ENCODE measurements at places on chromosomes 5 and 9.
A peak's percentile ranks its signal among the peaks of the same experiment; 100 is the strongest.

- no peak for DNase-seq
These were observed 40.2 kb downstream of the SH3RF2 start for GRCh38 chr5:145976431-145977155.

GRCh38 chr5:148807851-148808250, 18.6 kb upstream of the ADRB2 start:
- DNase-seq = no peak

- DNase-seq = no peak
These were observed 84.0 kb upstream of the SMIM32 start for GRCh38 chr5:136276946-136277345.

- no peak for DNase-seq
These were observed 16.1 kb downstream of the AHRR start for GRCh38 chr5:337563-338130.

GRCh38 chr5:157269761-157270272, 3.9 kb downstream of the CYFIP2 start:
- DNase-seq = no peak

GRCh38 chr9:81579381-81579780, 110.0 kb downstream of the TLE1 start:
- no peak for DNase-seq

GRCh38 chr5:73469878-73470277, 21.3 kb upstream of the FOXD1 start:
- no peak for DNase-seq

GRCh38 chr5:17127743-17128231, 89.6 kb upstream of the BASP1 start:
- no peak for DNase-seq

DNA sequence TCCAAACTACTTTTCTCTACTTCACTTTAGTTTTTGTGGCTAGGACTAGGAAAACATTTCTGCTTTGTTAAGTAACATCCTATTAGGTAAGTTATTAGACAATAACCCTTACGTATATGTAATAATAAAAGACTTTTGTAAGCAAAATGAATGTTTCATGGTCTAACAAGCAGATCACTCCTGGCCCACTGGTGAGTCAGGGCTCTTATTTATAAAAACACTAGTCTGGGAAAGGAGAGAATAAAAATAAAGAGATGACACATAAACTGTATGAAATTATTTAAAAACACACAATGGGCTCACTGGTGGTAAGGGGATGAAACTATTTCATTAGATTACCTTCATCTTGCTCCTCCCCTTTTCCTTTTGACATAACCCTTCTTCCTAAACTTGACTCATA, 2212.2 kb upstream of the ACO1 start:
- no peak for DNase-seq

GRCh38 chr5:151239237-151239861, 13.6 kb upstream of the GM2A start:
- DNase-seq = peak; percentile 58

- DNase-seq = no peak
These were observed 116.9 kb upstream of the TRPC7 start for GRCh38 chr5:136482206-136482605.

DNA sequence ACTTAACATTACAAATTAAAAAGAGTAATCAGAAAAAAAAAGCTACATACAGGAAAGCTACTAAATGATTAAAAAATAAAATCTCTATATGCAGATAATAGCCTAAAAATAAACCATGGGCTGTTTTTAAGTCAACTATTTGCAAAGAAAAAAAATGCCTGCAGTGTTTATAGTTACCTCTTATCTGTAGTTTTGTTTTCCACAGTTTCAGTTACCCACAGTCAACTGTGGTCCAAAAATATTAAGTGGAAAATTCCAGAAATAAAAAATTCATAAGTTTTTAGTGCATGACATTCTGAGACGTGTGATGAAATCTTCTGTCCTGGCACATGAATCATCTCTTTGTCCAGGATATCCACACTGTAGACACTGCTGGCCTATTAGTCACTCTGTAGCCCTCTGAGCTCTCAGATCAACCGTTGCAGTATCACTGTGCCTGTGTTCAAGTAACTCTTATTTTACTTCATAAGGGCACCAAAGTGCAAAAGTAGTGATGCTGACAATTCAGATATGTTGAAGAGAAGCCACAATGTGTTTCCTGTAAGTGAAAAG, 59.2 kb downstream of the PRELID2 start:
- DNase-seq = no peak

DNA sequence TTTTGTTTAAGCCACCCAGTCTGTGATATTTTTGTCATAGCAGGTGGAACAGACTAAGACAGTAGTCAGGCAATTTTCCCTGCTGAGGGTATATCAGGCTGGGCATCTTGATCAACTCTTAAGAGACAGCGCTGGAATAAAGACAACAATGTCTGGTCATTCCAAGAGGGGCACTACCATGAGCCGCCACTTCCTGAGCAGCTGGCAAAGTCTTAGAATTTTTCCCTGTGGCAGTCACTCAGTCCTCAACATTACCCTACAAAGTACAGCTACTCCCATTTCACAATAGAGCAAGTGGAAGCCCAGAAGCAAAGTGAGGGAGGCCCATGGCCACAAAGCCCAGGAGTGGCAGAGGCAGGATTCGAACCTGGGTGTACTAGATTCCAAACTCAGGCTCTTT, 74.8 kb downstream of the SH3PXD2B start:
- DNase-seq = no peak

- peak; percentile 75 for DNase-seq
These were observed 9.7 kb upstream of the RALGDS start for GRCh38 chr9:133130685-133131244.

- DNase-seq = no peak
These were observed 235.7 kb downstream of the CDK5RAP2 start for GRCh38 chr9:120344230-120344629.

- no peak for DNase-seq
These were observed 115.6 kb downstream of the WDR70 start for GRCh38 chr5:37494756-37495155.

Measured in CD4-positive, alpha-beta T cell treated with Interleukin-6 at 100 ng/mL for 8 hours (primary cell).